ENCODE measurements at places on chromosomes 1 and 21.

- no peak overlapping the region for H3K27ac ChIP-seq
- H3K27me3 ChIP-seq: no peaks in the 10 kb centered on the region
- H3K36me3 ChIP-seq: no peaks in the 10 kb centered on the region
- no peak overlapping the region for H3K4me3 ChIP-seq
- DNase-seq: peak; percentile 39
These were observed 95.5 kb downstream of the SSBP3 start for GRCh38 chr1:54310439-54311328.

- no peak for DNase-seq
- H3K4me3 ChIP-seq: no peak overlapping the region
- no peaks in the 10 kb centered on the region for H3K36me3 ChIP-seq
- H3K27me3 ChIP-seq: no peaks in the 10 kb centered on the region
- H3K27ac ChIP-seq: no peak overlapping the region
These were observed 28.6 kb upstream of the AK5 start for GRCh38 chr1:77253211-77253610.

- no peaks in the 10 kb centered on the region for H3K36me3 ChIP-seq
- DNase-seq: peak; percentile 81
- no peak overlapping the region for H3K4me3 ChIP-seq
- H3K27ac ChIP-seq: no peak overlapping the region
- peaks cover 2% of the 10 kb centered on the region for H3K4me1 ChIP-seq
These were observed 41.5 kb upstream of the TSNAX start for GRCh38 chr1:231487019-231487418.

- peaks cover 55% of the 10 kb centered on the region for H3K36me3 ChIP-seq
- peak overlapping the region; percentile 93 for H3K4me3 ChIP-seq
- H3K27me3 ChIP-seq: no peaks in the 10 kb centered on the region
These were observed 3.7 kb downstream of the MCL1 start for GRCh38 chr1:150575518-150576366.
